Fibroblast of lung (primary cell): ENCODE measurements at places on chromosomes 6 and 20. TPM values are rescaled to one million over a fixed set of nuclear protein-coding genes. Genes with fewer than 3 reads are reported as not detected.

- H3K27ac ChIP-seq: no peak overlapping the region
- H3K4me3 ChIP-seq: no peak overlapping the region
- no peaks in the 10 kb centered on the region for H3K4me1 ChIP-seq
- H3K27me3 ChIP-seq: no peaks in the 10 kb centered on the region
- no peaks in the 10 kb centered on the region for H3K36me3 ChIP-seq
Observed at GRCh38 chr6:101832371-101832770, 438.9 kb downstream of the GRIK2 start.

DNA sequence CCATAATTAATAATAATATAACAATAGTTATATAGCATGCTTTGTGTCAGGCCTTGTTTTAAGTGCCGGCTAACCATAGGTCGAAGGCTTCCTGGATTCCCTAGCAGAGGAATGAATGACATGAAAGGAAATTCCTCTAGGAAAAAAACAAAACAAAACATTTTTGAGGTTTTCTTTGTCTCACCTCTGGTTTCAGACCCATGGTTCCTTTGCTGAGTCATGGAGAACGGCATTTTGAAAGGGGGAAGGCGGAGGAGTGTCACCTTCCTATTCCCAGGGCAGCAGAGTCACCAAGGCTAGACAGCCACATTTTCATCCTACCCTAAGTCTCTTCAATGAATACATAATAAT is 25.3 kb upstream of the CCND3 start:
- no peaks in the 10 kb centered on the region for H3K4me1 ChIP-seq
- H3K27ac ChIP-seq: no peak overlapping the region
- peak; percentile 91 for DNase-seq
- H3K27me3 ChIP-seq: no peaks in the 10 kb centered on the region
- H3K36me3 ChIP-seq: no peaks in the 10 kb centered on the region

- peak overlapping the region; percentile 32 for H3K4me3 ChIP-seq
- peak; percentile 73 for DNase-seq
- peak overlapping the region; percentile 48 for H3K27ac ChIP-seq
- peaks cover 26% of the 10 kb centered on the region for H3K4me1 ChIP-seq
- no peaks in the 10 kb centered on the region for H3K36me3 ChIP-seq
Observed at GRCh38 chr6:138545621-138545980, 46.3 kb upstream of the NHSL1 start.

- DNase-seq: no peak
- no peaks in the 10 kb centered on the region for H3K36me3 ChIP-seq
- H3K4me3 ChIP-seq: no peak overlapping the region
- H3K27me3 ChIP-seq: peaks cover 10% of the 10 kb centered on the region
- H3K27ac ChIP-seq: no peak overlapping the region
- no peaks in the 10 kb centered on the region for H3K4me1 ChIP-seq
Observed at GRCh38 chr20:51542033-51542570, 417 bp downstream of the NFATC2 start.

- H3K4me3 ChIP-seq: peak overlapping the region; percentile 66
- H3K4me1 ChIP-seq: peaks cover 4% of the 10 kb centered on the region
- peak overlapping the region; percentile 54 for H3K27ac ChIP-seq
- no peaks in the 10 kb centered on the region for H3K27me3 ChIP-seq
Observed at GRCh38 chr6:7260291-7261031, 52.5 kb downstream of the SSR1 start.

DNA sequence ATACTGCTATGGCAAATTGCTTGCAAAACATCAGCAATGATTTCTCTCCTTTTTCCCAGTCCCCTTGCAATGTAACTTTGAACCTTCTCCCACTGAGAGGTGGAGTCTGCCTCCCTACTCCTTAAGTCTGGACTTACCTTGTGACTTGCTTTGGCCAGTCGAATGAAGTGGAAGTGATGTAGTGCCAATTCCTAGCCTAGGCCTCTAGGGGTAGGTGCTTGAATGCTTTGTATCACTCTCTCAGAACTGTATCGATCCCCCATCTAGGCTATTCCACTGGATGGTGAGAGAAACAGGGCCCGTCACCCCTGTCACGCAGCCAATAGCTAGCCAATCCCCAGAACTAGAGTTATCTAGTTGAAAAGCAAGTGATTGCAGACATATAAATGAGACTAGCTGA is 238.6 kb downstream of the BTBD3 start:
- no peaks in the 10 kb centered on the region for H3K27me3 ChIP-seq
- no peak for DNase-seq
- H3K4me3 ChIP-seq: no peak overlapping the region
- H3K36me3 ChIP-seq: no peaks in the 10 kb centered on the region
- no peak overlapping the region for H3K27ac ChIP-seq

DNA sequence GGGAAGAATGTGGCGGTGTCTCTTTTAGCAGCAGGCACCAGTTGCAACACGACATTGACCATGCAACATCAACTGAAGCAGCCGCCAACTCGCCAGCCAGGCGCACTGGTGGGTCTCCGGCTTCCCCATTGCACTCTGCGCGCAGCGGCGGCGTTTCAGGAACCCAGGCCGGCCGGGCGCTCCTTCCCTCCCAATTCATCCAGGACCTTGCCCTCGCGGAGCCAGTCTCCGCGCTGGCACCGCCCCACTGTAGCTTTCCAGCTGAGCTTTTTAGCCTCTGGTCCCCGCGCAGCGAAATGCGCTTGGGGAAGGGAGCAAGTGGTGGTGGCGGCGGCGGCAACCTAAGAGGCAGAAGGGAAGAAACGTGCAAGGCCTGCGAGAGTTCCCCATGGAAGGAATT is 297.9 kb upstream of the RIMS1 start:
- H3K36me3 ChIP-seq: no peaks in the 10 kb centered on the region
- DNase-seq: no peak
- no peaks in the 10 kb centered on the region for H3K27me3 ChIP-seq
- no peaks in the 10 kb centered on the region for H3K4me1 ChIP-seq
- no peak overlapping the region for H3K27ac ChIP-seq

DNA sequence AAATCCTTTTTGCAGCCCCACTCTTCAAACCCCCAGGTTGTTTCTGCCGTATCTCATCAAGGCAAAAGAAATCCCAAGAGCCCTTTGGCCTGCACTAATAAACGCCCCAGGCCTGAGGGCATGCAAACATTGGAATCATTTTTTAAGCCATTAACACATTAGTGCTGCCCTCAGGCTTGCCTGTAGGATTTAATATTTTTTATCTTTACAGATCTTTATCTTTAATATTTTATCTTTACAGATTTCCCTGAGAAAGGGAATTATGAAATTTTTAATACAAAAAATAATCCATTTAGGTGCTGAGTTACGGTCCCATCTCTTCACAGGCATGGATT is 14.7 kb downstream of the GTPBP2 start:
- peaks cover 9% of the 10 kb centered on the region for H3K36me3 ChIP-seq
- H3K4me1 ChIP-seq: no peaks in the 10 kb centered on the region
- no peak overlapping the region for H3K4me3 ChIP-seq
- H3K27me3 ChIP-seq: no peaks in the 10 kb centered on the region
- DNase-seq: no peak

GRCh38 chr20:18187020-18187419 is 49.4 kb downstream of the KAT14 start:
- no peak for DNase-seq
- H3K27ac ChIP-seq: no peak overlapping the region
- no peaks in the 10 kb centered on the region for H3K4me1 ChIP-seq
- H3K36me3 ChIP-seq: peaks cover 6% of the 10 kb centered on the region
- H3K4me3 ChIP-seq: no peak overlapping the region
- H3K27me3 ChIP-seq: no peaks in the 10 kb centered on the region

- H3K36me3 ChIP-seq: no peaks in the 10 kb centered on the region
- no peaks in the 10 kb centered on the region for H3K27me3 ChIP-seq
- no peak for DNase-seq
- peaks cover 10% of the 10 kb centered on the region for H3K4me1 ChIP-seq
- no peak overlapping the region for H3K4me3 ChIP-seq
Observed at GRCh38 chr6:44024574-44025219, 102.6 kb downstream of the MRPL14 start.

GRCh38 chr6:169288591-169288990 is 34.9 kb upstream of the THBS2 start:
- no peaks in the 10 kb centered on the region for H3K27me3 ChIP-seq
- no peaks in the 10 kb centered on the region for H3K36me3 ChIP-seq
- DNase-seq: peak; percentile 55
- peaks cover 7% of the 10 kb centered on the region for H3K4me1 ChIP-seq
- no peak overlapping the region for H3K27ac ChIP-seq
- H3K4me3 ChIP-seq: no peak overlapping the region

DNA sequence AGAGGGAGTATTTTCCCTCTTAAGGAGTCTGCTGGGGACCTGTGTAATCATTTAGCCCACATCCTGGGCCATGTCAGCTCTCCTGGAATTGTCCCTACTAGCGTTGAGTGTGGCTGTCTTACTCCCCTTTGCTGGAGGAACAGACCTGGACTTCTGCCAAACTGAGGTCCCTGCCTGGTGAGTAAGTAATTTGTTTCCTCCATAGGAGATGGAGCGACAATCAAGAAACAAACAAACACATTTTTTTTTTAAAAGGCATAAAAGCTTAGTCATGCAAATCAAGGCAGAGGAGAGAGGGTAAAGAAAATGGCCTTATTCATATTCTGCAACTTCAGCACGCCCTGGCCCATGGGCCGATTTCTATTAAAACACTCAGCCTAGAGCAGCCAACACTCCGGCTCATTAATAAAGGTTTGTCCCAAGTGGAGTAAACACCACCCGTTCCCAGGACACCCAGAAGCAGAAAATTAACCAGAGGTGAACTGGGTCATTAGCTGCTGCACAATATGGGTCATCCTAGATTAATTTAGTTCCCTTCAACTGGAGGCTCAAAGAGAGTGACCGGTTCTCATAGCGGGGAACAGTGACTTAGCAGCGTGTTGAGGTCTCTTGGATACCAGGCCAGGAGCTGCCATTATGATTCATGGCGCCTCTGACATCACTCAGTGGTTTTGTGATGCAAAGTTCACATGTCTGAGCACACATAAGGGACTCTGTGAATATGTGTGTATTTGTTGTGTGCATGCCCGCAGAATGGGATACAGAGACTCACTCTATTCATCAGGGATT is 165.0 kb upstream of the SULF2 start:
- no peaks in the 10 kb centered on the region for H3K36me3 ChIP-seq
- DNase-seq: peak; percentile 78
- no peak overlapping the region for H3K27ac ChIP-seq
- no peaks in the 10 kb centered on the region for H3K4me1 ChIP-seq
- H3K27me3 ChIP-seq: no peaks in the 10 kb centered on the region

- H3K4me3 ChIP-seq: no peak overlapping the region
- H3K27ac ChIP-seq: no peak overlapping the region
- peaks cover 2% of the 10 kb centered on the region for H3K4me1 ChIP-seq
Observed at GRCh38 chr20:46063652-46064054, 26.1 kb downstream of the NCOA5 start.

GRCh38 chr6:146542881-146543210 is 787 bp upstream of the RAB32 start:
- no peak for DNase-seq
- no peaks in the 10 kb centered on the region for H3K36me3 ChIP-seq
- H3K27me3 ChIP-seq: no peaks in the 10 kb centered on the region
- peak overlapping the region; percentile 76 for H3K27ac ChIP-seq

DNA sequence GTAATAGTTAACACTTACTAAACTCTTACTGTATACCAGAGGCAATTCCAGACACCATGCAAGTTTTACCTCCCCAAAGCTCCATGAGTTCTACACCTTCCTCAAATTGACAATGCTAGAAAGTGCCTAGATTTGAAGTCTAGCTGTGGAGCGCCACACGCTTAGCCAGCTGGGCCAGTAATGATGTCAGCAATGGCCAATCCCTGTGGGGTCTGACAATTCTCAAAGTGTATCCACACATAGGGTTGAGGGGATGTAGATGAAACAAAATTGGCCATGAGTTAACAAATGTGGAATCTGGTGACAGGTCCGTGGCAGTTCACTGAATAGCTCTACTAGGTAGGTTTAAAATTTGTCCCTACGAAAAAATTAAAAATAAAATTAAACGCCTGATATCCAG is 1.3 kb downstream of the ZNF343 start:
- no peaks in the 10 kb centered on the region for H3K36me3 ChIP-seq
- no peaks in the 10 kb centered on the region for H3K4me1 ChIP-seq
- peak overlapping the region; percentile 92 for H3K4me3 ChIP-seq
- peak overlapping the region; percentile 93 for H3K27ac ChIP-seq
- no peaks in the 10 kb centered on the region for H3K27me3 ChIP-seq
- peak; percentile 8 for DNase-seq

ZFP57 gene
- not detected in 2 replicates for total RNA-seq

PRDM13 gene
- not detected in 2 replicates for total RNA-seq

CST5 gene
- total RNA-seq: not detected in 2 replicates
